ENCODE measurements at places on chromosomes 5 and 9. TPM values are rescaled to one million over a fixed set of nuclear protein-coding genes. Genes with fewer than 3 reads are reported as not detected.
A peak's percentile ranks its signal among the peaks of the same experiment; 100 is the strongest.

DNA sequence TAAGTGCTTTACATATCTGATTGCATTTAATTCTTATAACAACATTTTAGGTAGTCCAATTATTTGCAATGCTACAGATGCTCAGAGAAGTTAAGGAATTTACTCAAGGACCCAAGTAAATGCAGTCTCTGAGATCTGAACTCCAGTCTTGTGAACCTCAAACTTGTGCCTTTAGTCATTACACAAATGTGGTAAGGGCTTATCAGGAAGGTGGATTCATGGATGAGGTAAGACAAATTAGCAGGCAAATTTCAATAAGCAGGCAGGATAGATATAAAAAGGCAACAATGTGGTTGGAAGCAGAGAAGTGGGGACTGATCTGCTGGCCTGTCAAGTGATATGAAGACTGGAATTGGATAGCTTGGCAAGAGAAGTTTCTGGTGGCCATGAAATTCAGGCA lies 29.5 kb downstream of the HMHB1 start:
- DNase-seq, result no peak

DNA sequence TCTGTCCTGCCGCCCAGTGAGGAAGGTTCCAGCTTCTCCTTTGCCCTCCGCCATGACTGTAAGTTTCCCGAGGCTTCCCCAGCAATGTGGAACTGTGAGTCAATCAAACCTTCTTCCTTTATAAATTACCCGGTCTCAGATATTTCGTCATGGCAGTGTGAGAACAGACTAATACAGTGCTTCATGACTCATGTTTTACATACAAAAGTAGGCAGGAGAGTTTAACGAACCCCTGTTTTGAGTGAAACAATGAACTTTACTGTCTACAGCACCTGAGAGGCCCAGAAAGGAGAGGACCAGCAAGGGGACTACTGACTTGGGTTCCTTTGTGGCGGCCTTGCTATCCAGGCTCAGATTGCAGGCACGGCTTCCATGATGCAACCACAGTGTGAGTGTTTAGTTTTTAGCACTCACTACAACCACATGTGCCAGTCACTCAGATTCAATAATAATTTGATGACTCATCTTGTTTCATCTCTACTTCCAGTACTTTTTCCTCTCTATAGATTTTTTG lies 139.1 kb upstream of the CLINT1 start:
- peak; percentile 17 for DNase-seq

GRCh38 chr9:98091735-98092612 lies 27.0 kb downstream of the TRIM14 start:
- peak; percentile 84 for DNase-seq

DNA sequence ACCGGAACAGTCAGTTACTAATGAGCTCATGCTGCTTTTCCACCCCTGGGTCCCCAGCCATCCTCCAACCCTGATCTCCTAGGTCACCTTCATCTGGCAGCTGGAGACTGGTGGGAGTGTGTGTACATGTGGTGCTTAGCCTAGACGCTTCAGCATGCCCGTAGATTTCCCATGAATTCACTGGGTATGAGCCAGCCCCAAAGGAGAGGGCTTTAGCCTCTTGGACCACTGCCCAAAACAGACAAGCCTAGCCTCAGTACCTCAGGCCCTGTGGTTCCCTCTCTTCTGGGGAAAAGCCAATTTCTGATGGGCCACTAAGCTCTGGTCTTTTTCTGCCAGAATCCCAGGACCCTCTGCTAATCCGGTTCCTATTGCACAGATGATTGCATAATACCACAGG lies 48.0 kb upstream of the ASTN2 start:
- no peak for DNase-seq

GRCh38 chr5:74490814-74491213 lies 149.7 kb downstream of the ENC1 start:
- no peak for DNase-seq

The IFNA2 gene
- total RNA-seq, result not detected

The SPINK4 gene
- total RNA-seq, result not detected

The SH2D3C gene
- total RNA-seq, result 0.43 TPM

The DDX4 gene
- total RNA-seq, result not detected

GRCh38 chr5:129112295-129112694 lies 17.7 kb downstream of the ISOC1 start:
- DNase-seq, result no peak

The CDH9 gene
- total RNA-seq, result not detected

The PCDHGB1 gene
- total RNA-seq, result 2.2 TPM

- DNase-seq, result no peak
Measured at GRCh38 chr5:138543730-138544104, 681 bp upstream of the ETF1 start.

The ANKRD34B gene
- not detected for total RNA-seq

DNA sequence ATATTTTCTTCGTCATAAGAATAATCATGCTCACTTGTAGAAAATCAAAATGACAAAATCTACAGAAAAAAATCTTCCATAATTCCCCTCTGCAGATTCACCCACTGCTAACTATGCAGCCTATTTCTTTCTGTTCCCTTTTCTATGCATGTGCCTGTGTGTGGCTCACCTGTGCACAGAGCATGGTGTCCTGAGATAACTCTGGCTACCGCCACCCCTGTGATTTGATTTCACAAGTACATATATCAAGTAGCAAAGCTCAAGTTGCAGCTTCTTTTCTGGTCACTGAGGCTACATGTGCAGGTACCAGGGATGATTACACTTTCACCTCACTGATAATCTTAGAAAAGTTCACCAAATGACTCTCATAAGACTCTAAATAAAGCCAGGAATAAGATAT lies 18.4 kb upstream of the ISCA1 start:
- DNase-seq, result no peak

The STK32A gene
- total RNA-seq, result 0.97 TPM

GRCh38 chr9:13705918-13706317 lies 426.4 kb upstream of the MPDZ start:
- DNase-seq, result peak; percentile 74

- no peak for DNase-seq
Measured at GRCh38 chr5:59553992-59554391, 339.5 kb downstream of the PDE4D start.

DNA sequence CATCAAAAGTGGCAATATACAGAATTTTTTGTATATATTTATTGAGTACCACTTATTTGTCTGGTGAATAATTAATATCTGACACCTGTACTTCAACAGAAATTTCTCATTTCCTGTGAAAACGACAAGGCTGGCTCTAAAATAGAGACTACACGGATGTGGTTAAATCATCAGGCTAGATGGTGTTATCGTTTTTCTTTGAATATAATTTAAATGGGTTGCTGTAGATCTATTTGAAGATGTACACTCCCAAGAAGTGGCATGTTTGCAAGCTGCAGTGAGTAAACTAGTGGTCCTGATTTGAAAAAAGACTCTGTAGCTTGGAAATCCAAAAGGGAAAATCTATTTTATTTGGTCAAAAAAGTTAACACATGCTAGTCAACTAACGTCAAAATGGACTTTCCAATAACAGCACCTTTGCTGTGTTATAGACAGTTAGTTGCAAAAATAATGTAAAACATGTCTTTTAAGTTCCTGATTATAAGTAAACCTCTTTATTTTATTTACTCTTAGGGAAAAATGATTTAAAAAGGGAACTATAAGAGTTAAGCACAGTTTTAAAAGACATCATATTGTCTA lies 13.8 kb downstream of the ST8SIA4 start:
- DNase-seq, result no peak

DNA sequence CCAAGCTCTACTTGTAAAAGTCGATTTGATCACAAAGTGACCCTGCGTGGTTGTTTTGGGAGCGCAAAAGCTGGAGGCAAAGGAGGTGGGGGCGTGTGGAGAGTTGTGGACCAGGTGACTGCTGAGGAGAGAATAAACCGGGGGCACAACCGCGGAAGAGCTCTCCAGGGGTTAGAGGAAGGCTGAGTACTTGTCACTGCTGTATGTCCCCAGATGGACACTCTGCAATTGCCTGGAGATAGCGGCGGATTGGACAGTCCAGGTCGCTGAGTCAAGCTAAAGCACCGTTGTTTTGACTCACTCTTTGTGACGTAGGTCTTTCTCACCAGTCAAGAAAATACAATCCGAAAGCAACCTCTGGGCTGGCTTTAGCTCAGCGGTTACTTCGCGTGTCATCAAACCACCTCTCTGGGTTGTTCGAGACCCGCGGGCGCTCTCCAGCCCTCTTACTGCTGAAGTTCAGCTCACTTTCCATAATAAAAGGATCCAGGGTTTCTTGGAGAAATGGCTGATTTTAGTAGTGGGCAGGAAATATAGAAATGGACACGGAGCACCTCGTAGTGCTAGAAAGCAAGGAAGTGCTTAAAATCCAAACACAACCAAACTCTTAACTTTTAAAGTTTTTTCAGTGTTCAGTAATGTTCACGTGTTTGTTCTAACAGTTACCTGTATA lies 25.7 kb downstream of the ZMAT2 start:
- DNase-seq, result peak; percentile 88

- no peak for DNase-seq
Measured at GRCh38 chr5:39198127-39198526, 21.2 kb downstream of the FYB1 start.

DNA sequence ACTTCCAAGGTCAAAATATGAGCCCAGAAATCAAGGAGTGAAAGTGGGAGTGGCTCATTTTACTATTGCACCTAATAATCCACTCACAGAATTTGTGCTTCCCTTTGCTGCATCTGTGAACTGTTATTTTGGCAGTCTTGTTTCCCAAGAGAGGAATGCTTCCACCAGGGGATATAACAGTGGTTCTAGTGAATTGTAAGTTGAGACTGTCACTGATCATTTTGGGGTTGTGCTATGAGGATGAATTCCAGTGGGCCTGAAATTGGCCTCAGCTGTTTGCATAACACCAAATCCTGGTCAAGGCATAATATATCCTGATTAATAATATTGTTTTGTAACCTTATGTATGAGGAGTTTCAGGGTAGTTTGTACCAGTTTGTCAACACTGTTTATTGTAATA lies 14.4 kb downstream of the FAM200C start:
- no peak for DNase-seq

DNA sequence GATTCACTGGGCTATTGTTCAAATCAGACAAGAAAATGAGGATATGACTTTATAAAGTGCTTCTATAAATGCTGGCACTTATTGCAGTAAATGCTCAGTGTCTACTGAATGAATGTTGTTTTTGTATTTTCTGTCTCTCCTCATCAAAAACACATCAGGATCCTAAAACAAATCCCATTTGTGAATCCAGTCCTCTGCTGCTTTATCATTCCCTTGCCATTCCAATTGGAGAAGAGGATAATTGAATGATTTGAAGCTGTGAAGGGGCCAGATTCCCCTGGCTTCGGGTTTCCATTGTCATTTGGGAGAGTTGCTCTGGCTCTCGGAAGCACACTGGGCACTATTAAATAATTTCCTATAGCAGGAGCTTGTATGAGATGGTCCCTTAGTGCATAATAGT lies 666.8 kb downstream of the ACTL7B start:
- no peak for DNase-seq

DNA sequence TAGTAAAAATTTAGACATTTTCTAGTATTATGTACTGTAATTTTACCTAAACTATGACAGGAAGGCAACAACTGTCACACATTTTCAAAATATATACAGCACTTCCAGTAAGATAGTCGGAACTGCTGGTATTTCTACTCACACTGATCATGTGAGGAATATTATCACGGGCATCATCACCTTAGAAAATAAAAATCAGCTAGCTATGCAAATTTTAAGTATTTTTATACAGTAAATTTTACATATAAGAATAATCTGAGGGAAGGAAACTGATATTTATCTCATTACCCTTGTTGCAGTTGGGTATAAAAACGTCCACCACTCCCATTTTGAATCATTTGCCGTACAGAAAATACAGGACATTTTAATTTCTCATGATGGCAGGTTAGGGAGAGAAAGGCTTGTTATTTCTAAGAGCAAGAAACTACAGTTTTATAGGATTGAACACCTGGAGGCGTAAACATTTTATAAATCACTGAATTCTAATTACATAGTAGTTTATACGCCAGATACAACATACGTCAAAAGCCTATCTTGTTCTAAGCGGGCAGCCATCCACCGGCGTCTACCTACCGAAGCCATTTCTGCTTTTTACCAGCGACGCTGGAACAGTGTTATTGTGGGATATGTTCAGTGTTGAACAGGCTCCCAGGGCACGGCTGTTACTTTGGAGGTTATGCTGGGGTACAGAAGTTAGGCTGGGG lies 729 bp upstream of the TNPO1 start:
- DNase-seq, result no peak

The KIF24 gene
- total RNA-seq, result 3.5 TPM

Measured in fibroblast of villous mesenchyme (primary cell).